Spinal cord (tissue), 10 donors: ENCODE measurements at places on chromosomes 6 and 20. TPM values are rescaled to one million over a fixed set of nuclear protein-coding genes. Genes with fewer than 3 reads are reported as not detected.

The RSPO3 gene
- 4.0 TPM for total RNA-seq

The MMP24OS gene
- 10.1 TPM for total RNA-seq

The GNMT gene
- 0.20 TPM for total RNA-seq

The TUBB1 gene
- 3.4 TPM for total RNA-seq

The RALGAPB gene
- 53.6 TPM for total RNA-seq

The FAM209B gene
- total RNA-seq = not detected

The ADGRF5 gene
- 15.5 TPM for total RNA-seq

The ZBP1 gene
- total RNA-seq = 0.06 TPM

The OPRM1 gene
- 2.8 TPM for total RNA-seq

The AK9 gene
- 23.1 TPM for total RNA-seq

The PDE7B gene
- total RNA-seq = 16.3 TPM

The PNPLA1 gene
- total RNA-seq = not detected

The ADGRB3 gene
- total RNA-seq = 99.7 TPM

The DTNBP1 gene
- 12.7 TPM for total RNA-seq

The RBM39 gene
- 441 TPM for total RNA-seq

The VNN1 gene
- total RNA-seq = 0.17 TPM

The RIPPLY2 gene
- 11.4 TPM for total RNA-seq

The KCNK5 gene
- 7.5 TPM for total RNA-seq

The RIMS4 gene
- total RNA-seq = 12.4 TPM
